ENCODE measurements at places on chromosomes 1 and 21. TPM values are rescaled to one million over a fixed set of nuclear protein-coding genes. Genes with fewer than 3 reads are reported as not detected.

GRCh38 chr1:151998611-151999362, 5.1 kb upstream of the S100A10 start:
- no peak for DNase-seq

GRCh38 chr1:94727846-94728715, 92.1 kb upstream of the SLC44A3 start:
- DNase-seq, result no peak

DNA sequence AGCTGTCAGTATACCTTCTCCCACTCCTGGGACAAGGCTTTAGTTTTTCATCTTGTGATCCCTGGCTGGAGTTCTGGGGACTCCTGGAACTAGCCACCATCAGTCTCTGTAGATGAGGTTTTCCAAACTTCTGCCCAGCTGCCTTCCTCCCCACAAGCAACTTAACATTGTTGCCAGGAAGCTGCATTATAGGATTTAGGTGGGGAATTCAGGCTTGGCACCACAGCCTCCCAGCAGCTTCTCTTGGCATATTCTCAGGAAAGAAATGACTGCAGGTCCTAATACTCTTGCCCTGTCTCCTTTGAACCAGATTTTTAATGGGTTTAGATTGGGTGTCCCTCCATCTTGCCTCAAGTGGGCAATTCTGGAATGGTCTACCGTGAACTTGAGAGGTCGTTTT, 18.6 kb upstream of the KCNQ4 start:
- DNase-seq, result no peak

DNA sequence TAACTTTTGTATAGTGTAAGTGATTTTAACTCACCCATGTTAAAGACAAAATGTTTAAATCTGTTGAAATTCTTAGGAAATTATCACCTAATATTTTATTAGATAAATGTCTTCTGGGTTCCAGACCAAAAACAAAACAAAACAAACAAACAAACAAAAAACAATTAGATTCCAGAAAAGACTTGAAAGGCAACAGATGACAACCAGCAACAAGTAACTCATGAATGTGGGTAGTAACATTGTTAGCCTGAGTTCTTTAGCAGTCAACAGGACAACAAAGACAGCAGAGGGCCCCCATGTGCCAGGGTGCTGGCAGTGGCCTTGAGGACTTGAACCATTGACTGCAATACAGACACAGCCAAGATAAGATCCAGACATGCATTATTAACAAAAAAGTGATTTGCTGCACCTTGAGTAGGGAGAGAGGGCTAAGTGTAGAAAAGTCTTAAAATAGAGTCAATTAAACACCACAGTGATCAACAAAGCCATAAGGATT, 2.4 kb upstream of the CD247 start:
- no peak for DNase-seq

The CDC42BPA gene
- 59.1 TPM for total RNA-seq

The OR2AK2 gene
- not detected for total RNA-seq

The LCE1D gene
- not detected for total RNA-seq

The CGN gene
- 0.95 TPM for total RNA-seq

The LMOD1 gene
- total RNA-seq, result 80.5 TPM

The TMEM125 gene
- not detected for total RNA-seq
